ENCODE measurements at places on chromosomes 12 and 14. TPM values are rescaled to one million over a fixed set of nuclear protein-coding genes. Genes with fewer than 3 reads are reported as not detected.

DNA sequence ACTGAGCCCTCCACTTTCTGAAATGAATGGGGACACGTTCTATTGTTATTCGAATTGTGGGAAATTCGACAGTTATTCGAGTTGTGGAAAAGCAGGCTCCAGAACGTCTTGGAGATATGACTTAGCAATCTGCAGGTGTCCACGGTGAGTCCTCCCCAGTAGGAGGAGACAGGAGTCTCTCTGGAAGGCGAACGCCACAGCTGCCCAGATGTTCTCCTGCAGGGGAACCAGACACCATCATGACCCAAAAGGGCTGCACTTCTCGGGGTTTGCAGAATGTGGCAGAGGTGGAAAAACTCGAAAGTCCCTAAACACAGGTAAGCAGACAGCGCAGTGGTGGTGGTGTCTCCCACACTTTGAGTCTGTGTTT lies 363.6 kb upstream of the SFSWAP start:
- DNase-seq = no peak
- no peak overlapping the region for H3K27ac ChIP-seq
- no peak overlapping the region for H3K4me3 ChIP-seq
- H3K36me3 ChIP-seq = no peaks in the 10 kb centered on the region

GRCh38 chr14:58572863-58573262 lies 64.9 kb upstream of the DACT1 start:
- no peak overlapping the region for H3K27ac ChIP-seq
- no peak overlapping the region for H3K4me3 ChIP-seq
- no peaks in the 10 kb centered on the region for H3K36me3 ChIP-seq
- H3K27me3 ChIP-seq = peaks cover 5% of the 10 kb centered on the region
- peaks cover 31% of the 10 kb centered on the region for H3K4me1 ChIP-seq

Gene CLEC4A
- total RNA-seq = 0.29 TPM

DNA sequence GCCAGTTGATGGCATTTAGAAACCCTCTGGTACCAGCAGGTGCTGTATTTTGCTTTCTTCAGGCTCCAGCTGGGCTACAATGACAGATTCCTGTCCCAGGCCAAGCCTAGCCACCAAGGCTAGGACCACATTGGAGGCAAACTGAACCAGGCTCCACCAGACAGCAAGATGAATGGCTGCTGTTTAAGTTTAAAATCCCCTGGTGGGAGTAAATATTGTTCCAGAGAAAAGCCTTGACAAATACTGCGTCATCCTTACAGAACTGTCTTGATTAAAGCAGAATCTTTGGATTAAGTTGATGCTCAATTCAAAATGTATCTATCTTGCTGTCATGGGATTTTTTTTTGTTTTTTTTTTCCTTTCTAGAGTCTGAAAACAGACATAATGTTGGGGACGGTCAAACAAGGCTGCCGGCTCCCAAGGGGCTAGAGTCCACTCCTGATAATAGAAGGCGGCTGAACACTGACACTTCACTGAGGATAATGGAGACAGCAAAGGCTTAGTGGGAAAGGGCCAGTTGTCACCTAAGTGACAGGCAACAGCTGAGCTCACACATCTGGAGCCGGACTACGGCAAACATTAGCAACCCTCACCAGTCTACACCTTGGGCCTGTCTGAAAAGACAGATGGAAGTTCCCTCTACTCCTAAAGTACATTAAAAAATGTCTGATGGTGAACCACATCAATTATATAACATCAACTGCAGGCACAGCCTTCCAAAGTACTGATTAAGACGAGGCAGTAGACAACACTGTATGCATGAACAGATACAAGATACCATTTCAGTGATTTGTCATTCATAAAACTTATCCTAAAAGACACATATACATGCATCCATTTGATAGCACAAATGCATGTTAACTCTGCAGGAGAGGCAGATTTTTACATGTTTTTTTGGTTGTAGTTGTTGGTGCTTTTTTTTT lies 1.7 kb downstream of the PRICKLE1 start:
- no peak overlapping the region for H3K27ac ChIP-seq
- peaks cover 17% of the 10 kb centered on the region for H3K27me3 ChIP-seq
- H3K4me3 ChIP-seq = peak overlapping the region; percentile 92

- H3K4me3 ChIP-seq = no peak overlapping the region
- H3K27me3 ChIP-seq = no peaks in the 10 kb centered on the region
- no peak for DNase-seq
These were observed 85.0 kb downstream of the MNAT1 start for GRCh38 chr14:60819575-60819974.

Gene SLCO1C1
- 0.58 TPM for total RNA-seq

All from type B pancreatic cell (in vitro differentiated cells).